ENCODE measurements at places on chromosomes 3 and 15.

DNA sequence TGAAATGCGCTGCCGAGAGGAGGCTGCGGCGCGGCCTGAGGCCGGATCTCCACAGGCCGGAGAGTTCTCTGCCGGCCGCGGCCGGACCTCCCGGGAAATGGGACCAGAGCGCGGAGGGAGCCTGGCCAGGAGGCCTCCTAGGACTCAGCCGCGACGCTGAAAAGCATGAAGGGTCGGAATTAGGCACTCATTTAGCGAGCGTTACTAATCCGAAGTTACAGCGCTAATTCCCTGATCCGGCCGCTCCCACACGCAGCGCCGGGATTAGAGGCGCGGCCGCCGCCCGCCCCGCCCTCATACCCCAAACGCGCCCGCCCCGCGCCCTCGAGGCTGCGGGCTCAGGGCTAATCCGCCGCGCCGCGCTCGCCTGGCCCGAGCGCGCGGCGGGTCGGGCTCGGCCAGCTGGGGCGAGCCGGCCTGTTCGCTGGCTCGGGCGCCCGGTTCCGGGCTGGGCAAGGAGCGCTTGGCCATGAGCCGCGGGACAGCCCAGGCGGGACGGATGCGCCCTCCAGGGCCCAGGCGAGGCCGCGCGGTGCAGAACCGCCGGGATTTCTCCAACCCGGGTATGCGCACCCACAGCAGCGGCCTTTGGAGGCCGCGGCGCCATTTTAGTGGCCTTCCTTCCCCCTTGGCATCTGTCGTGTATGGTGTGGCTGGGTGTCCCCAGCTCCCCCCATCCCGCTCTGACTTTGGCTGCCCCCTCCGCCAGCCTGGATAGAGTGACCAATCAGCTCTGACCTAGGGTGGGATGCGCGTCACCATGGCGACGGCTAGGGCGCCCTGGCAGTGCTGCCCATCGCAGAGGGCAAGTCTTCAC lies 36.8 kb upstream of the POLG start:
- no peak for DNase-seq

DNA sequence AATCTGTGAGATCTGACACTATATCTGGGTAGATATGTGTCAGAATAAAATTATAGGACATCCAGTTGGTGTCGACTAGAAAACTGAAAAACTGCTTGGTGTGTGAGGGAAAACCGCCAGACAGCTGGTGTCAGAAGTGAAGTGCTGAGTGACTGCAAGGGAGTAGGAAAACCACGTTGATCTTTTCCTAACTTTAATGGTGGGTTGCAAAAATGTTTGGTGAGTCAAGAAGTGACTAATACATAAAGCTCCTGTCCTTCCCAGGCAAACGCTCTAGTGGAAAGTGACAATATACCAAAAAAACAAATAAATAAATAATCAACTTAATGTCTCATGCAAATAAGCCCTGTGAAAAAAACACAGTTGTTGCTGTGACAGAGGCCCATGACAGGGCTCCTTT lies 7.3 kb upstream of the CD96 start:
- no peak for DNase-seq

DNA sequence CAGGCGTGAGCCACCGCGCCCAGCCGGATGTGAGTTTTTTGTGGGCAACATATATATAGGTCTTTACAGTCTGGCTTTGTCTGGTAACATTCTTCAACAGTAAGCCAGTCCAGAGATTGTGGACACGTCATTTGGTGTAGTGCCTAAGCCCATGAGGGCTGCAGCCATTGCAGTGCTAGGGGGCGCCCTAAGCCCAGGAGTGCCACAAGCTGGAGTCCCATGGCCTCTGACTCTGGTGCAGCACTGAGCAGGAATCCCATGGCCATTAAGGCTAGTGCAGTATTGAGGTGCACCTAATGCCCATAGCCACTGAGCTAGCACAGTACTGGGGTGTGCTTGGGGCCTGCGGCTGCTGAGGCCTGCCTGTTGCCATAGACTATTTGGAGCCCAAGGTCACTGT lies 136.4 kb upstream of the NDN start:
- DNase-seq: no peak

GRCh38 chr3:62735510-62735909 lies 139.7 kb downstream of the CADPS start:
- DNase-seq: no peak

GRCh38 chr3:30578986-30579579 lies 27.3 kb upstream of the TGFBR2 start:
- no peak for DNase-seq

- peak; percentile 76 for DNase-seq
These were observed 679 bp downstream of the IQGAP1 start for GRCh38 chr15:90388462-90389380.

DNA sequence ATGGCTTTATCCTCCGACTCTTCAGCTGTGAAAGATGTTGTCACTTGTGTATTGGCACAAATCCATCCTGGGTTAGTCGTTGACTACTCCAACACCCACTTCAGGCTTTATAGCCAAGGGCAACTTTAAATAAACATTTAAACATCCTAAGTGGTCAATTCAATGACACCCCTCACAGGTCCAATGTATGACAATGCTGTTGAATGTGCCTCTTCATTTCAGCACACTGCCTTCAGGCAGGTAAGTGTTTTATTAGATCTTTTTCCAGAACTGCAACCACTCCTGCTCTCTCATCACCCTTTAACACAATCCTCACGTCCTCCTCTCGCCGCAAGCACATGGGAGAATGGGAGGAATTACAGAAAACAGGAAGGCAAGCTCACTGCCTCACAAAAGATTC lies 30.3 kb downstream of the IL12A start:
- DNase-seq: no peak

- DNase-seq: no peak
These were observed 24.0 kb downstream of the ST8SIA2 start for GRCh38 chr15:92417716-92418115.

GRCh38 chr15:63466378-63467192 lies 37.8 kb upstream of the USP3 start:
- peak; percentile 61 for DNase-seq

DNA sequence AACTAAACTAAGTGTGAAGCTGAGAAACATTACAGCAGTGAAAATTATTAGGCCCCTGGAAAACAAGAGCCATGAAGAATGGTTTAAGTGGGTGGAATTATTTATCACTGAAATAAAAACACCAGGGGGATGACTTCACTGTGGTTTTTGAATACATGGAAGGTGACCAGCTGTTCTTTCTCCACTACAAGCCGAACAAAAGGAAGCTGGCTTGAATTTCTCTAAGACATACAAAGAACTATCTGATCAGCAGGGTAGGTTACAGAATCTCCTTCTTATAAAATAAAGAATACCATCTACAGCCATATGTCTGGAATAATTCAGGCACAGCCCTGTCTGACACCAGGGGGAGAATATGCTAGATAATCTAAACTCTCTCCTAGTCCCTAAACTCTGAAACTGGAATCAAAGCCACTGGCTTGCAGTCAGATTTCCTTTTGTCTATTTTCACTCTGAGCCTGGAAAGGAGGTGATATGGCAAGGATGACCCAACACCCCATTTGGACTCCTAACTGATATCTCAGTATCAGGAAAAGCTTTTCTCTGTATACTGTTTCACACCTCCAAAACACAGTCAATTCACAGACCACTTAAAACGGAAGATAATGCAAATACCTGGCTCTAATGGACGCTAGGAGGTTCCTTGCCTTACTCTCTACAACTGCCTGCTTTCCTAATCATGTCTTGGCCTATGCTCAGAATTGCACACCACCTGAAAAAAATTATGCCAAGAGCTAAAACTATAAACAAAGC lies 31.2 kb downstream of the SPATA12 start:
- DNase-seq: no peak

DNA sequence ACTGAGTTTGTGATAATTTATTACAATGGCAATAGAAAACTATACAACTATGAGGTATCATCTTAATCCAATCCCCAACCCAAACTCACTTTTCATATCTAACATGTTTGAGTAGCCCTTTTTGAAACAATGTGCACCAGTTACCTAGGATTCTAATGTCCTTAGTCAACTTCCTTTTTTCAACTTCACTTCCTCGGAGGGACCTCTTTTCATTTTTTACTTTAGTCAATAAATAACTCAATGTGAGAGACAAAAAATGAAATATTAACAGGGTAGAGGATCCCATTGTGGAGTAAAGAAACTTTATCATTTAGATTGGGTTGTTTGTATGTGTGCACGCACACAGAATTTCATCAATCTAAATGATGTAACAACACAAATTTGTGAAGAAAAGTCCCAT lies 193.6 kb upstream of the LRRC3B start:
- no peak for DNase-seq

DNA sequence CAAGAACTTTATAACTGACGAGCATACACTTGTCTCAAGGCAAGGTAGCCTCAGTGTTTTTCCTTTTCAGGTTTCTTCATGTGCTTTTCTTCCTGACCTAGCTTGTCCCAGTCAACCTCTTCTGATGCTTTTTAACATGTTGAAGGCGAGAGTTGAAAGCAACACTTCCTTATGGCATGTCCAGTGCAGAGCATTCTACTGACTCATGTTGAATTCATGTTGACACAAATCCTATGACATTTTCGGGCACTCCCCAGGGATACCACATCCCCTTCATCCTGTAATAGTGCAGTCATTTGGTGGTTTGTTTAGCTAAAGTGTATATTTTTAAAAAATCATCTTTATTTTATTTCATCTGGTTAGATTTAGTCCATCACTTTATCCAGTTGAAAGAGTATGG lies 75.9 kb upstream of the CBLB start:
- no peak for DNase-seq

DNA sequence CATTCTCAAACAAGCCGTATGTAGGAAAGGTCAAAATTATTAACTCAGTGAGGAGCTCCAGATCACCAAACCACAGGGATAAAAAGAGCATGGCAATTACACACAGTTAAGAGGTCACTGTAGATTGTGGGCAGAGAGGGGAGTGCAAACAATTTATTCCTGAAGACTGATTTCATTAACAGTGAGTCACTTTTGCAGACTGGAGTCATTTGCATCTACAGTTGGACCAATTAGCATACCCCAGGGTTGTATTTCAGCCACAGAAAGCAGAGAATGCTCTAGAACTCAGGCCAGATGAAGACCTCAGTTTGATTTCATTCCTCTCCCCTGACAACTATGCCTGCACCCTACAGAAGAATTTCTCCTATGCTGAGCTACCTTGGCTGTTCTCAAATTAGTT lies 40.1 kb downstream of the SETMAR start:
- no peak for DNase-seq

DNA sequence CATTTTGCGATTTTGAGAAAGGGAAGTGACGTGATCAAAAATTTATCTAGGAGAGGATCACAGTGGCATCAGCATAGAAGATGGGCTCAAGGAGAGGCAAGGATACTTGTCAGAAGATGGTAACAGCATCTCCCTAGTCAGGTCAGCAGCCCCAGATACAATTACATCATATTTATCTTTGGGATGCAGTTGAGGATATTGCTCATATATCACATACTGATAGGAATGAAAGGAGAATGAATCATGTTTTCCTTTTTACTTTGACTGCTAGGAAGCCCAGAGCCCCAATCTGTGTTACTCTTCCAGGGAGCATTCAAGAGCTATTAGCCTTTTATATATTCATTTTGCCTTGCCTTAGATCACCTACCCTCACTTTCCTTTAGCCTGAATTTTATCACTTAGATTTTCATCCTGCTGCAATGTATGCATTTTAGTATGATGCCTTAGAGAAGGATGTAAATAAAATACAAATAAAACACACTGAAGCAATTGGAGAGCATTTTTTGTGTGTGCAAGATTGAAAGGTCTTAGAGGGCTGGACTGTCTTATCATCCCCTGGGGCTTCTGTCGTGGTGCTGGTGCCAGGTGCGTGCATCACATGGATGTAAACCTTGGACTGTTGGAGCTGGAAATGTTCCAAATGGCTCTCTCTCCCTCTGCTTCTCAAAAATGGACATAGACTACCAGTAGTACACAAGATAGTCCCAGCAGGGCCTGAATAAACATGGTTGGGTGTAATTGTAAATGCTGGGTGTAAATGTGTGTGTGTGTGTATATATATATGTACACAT lies 40.3 kb downstream of the CORO2B start:
- no peak for DNase-seq

GRCh38 chr3:89783341-89783927 lies 676.0 kb downstream of the EPHA3 start:
- DNase-seq: no peak

DNA sequence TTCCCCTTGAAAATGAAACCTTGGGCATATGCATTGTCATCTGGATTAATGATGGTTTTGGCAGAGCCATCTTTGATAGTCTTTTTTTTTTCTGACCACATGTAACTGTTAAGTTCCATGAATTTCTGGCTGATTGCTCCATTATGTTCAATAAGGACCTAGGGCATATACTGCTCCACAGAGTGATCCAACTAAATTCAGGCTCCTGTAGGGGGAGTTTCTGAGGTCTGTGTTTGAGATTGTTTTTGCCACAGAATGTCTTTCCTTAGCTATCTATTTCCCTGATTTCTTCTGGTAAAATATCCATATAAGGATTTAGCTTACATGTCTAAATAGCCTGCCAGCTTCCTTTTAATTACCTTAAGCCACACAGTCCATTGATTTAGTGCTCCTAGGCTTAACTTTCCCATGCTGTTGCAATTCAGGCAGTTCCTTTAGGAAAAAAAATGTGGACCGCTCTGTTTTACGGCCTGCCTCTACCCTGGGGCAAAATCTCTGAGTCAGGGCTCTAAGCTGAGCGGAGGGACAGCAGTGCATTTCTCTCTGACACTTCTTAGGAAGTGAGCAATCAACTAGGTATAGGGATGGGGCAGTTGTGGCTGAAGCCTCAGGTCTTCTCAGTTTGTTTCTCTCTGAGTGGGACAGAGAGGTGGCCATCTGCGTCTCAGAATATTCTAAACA lies 796.2 kb downstream of the NR2F2 start:
- no peak for DNase-seq

- DNase-seq: no peak
These were observed 150.5 kb upstream of the THBS1 start for GRCh38 chr15:39430389-39430788.

DNA sequence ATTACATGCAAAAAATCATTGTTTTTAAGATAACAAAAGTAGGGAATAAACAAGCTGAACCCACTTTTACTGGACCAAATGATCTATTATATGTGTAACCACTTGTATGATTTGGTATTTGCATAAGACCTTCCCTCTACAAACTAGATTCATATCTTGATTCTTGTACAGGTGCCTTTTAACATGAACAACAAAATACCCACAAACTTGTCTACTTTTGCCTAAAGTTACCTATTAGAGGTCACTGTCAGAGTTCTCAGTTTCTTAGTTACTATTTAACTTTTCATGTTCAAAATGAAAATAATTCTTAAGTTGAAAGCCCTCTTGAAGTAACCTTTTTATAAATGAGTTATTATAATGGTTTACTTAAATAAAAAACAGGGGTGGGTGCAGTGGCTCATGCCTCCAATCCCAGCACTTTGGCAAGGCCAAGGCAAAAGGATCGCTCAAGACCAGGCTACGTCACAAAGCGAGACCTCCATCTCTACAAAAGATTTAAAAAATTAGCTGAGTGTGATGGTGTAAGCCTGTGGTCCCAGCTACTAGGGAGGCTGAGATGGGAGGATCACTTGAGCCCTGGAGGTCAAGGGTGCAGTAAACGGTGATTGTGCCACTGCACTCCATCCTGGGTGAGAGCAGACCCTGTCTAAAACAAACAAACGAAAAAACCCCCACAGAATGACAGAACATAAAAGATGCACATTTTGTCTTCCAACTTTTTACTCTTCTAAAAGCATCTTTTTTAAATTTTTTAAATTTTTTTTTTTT lies 16.0 kb downstream of the ACTR8 start:
- DNase-seq: no peak

GRCh38 chr3:5275529-5275928 lies 88.0 kb downstream of the EDEM1 start:
- DNase-seq: no peak

- DNase-seq: no peak
These were observed 3.6 kb downstream of the SOX14 start for GRCh38 chr3:137767538-137768360.

All from CD4-positive, alpha-beta T cell treated with Interleukin-15 for 1 hour (primary cell).